ENCODE measurements at places on chromosomes 6 and 20.

- no peak for DNase-seq
These were observed 21.0 kb upstream of the AVP start for GRCh38 chr20:3105256-3106137.

- DNase-seq = no peak
These were observed 256.5 kb upstream of the RREB1 start for GRCh38 chr6:6851059-6851948.

- no peak for DNase-seq
These were observed 576.9 kb downstream of the RFPL4B start for GRCh38 chr6:112923940-112924587.

- no peak for DNase-seq
These were observed 3.1 kb downstream of the KLHL31 start for GRCh38 chr6:53662457-53662856.

- DNase-seq = no peak
These were observed 60.4 kb downstream of the SOX4 start for GRCh38 chr6:21653905-21654304.

GRCh38 chr6:141491684-141492083 is 641.0 kb upstream of the GJE1 start:
- DNase-seq = no peak

GRCh38 chr6:113524826-113525225 is 332.3 kb upstream of the MARCKS start:
- no peak for DNase-seq

DNA sequence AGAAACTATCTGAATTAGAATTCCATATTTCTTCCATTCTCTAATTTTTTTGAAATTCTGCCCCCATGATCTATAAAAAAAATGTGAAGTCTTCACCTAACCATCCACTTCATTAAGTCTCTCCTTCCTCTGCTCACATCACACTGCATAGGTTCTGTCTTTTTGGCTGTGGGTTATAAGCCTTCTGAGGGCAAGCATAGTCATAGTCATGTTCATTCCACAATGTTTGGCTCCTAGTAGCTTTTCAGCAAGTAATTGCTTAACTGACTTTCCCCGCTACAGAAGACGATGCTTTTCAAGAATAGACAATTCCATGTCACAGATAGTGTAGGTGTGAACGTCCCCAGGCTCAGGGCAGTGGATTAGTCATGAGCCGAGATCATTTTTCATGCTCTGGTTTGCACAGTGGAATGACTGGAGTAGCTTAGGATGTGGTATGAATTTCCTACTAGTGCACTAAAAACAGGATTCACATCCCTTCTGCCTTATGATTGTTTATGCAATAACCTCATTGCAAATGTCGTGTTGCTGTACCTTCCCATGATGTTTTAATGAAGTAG is 29.1 kb downstream of the WRNIP1 start:
- no peak for DNase-seq

All from NCI-H1417 treated with DMSO at 0.1 percent for 48 hours (cell line).